ENCODE measurements at places on chromosomes 13 and 19. TPM values are rescaled to one million over a fixed set of nuclear protein-coding genes. Genes with fewer than 3 reads are reported as not detected.

- no peaks in the 10 kb centered on the region for H3K36me3 ChIP-seq
- no peaks in the 10 kb centered on the region for H3K4me1 ChIP-seq
- H3K27me3 ChIP-seq, result no peaks in the 10 kb centered on the region
- DNase-seq, result no peak
- H3K27ac ChIP-seq, result no peak overlapping the region
- H3K4me3 ChIP-seq, result no peak overlapping the region
Observed at GRCh38 chr13:38167164-38167822, 182.4 kb upstream of the UFM1 start.

Gene PAN3
- 68.3 TPM for total RNA-seq

Gene LILRB2
- total RNA-seq, result 0.80 TPM

- no peak overlapping the region for H3K4me3 ChIP-seq
- no peaks in the 10 kb centered on the region for H3K36me3 ChIP-seq
- DNase-seq, result no peak
- H3K27ac ChIP-seq, result no peak overlapping the region
- peaks cover 22% of the 10 kb centered on the region for H3K4me1 ChIP-seq
- no peaks in the 10 kb centered on the region for H3K27me3 ChIP-seq
Observed at GRCh38 chr19:18523841-18524240, 2.0 kb upstream of the ELL start.

Gene EXOC3L2
- total RNA-seq, result 3.5 TPM

Gene POU2F2
- total RNA-seq, result 0.55 TPM

Gene ARHGAP45
- 11.5 TPM for total RNA-seq

DNA sequence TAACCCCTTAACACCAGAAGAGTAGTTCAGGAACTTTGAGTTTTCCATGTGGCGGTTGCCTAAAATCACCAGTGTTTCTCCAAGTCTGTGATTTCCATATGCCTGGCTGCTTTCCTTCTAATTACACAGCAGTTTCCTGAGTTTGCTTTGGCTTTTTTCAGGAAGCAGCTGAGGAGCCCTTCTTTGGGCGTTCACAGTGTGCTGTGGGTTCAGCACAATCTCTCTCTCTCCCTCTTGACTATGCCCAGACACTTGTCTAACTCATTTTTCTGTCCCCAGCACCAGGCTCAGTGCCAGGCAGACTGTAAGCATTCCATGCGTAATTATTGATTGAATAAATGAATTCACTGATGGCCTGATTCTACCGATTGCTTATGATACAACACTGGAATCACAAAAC lies 19.7 kb downstream of the SCEL start:
- H3K27me3 ChIP-seq, result no peaks in the 10 kb centered on the region
- peaks cover 16% of the 10 kb centered on the region for H3K4me1 ChIP-seq
- no peak for DNase-seq
- H3K27ac ChIP-seq, result no peak overlapping the region

Gene ZNF66
- 10.7 TPM for total RNA-seq

Gene OR7D2
- total RNA-seq, result not detected

DNA sequence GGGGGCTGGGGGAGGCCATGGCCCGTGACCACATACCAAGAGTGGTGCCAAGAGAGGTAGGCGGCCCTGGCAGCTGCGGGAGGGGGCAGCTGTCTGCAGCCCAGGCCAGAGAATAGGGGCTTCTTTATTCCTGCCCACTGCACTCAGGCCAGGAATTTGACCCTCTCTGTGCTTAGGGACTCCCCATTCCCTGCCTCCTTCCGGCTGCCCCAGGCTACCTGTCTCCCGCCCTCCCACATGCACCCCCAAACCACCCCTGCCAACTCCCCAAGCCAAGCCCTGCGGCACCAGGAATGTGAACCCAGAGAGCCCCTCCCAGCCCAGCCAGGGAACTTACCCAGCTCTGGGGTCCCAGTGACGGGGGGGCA lies 687 bp downstream of the PLEKHA4 start:
- DNase-seq, result no peak
- H3K4me3 ChIP-seq, result peak overlapping the region; percentile 40
- peaks cover 29% of the 10 kb centered on the region for H3K4me1 ChIP-seq

DNA sequence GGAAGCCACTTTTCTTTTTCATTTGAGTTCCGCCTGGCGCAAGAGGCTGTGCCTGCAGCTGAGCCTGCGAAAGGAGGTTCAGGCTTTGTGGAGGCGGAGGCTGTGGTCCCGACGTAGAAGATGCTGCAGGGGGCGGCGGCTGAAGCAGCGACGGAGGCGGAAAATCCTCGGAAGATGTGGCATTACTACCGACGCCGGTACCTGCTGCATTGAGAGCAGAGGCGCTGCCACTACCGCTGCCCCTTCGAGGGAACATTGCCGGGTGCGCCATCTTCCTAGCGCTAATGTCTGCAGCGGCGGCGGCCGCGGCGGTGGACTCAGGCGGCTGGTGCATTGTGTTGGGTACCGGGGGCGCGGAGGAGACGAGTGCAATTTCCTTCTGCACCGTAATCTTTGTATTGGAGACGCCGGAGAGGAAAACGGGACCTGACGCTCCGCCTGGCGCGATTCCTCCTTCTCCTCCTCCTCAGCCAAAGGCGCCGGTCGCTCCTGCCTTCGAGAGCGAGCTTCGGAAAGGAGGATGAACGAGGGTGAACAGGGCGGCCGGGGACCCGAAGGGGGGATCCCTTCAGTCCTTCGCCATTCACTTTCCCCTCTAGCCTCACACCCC lies at the start of gene TSC22D1:
Gene TSC22D1, minus strand, starts transcription at position 590 of the 610 bp plus-strand sequence. Its CDS starts 256 bp downstream, at position 334.
- DNase-seq, result peak; percentile 74
- H3K27ac ChIP-seq, result peak within 1 kb of the TSS; percentile 99
- peaks cover 32% of the 10 kb centered on the region for H3K4me1 ChIP-seq
- H3K27me3 ChIP-seq, result no peaks in the 10 kb centered on the region
- H3K36me3 ChIP-seq, result no peaks in the 10 kb centered on the region
- peak within 1 kb of the TSS; percentile 78 for H3K4me3 ChIP-seq
